NCI-H187 treated with DMSO at 0.1 percent for 48 hours (cell line): ENCODE measurements at places on chromosomes 11 and 22.

DNA sequence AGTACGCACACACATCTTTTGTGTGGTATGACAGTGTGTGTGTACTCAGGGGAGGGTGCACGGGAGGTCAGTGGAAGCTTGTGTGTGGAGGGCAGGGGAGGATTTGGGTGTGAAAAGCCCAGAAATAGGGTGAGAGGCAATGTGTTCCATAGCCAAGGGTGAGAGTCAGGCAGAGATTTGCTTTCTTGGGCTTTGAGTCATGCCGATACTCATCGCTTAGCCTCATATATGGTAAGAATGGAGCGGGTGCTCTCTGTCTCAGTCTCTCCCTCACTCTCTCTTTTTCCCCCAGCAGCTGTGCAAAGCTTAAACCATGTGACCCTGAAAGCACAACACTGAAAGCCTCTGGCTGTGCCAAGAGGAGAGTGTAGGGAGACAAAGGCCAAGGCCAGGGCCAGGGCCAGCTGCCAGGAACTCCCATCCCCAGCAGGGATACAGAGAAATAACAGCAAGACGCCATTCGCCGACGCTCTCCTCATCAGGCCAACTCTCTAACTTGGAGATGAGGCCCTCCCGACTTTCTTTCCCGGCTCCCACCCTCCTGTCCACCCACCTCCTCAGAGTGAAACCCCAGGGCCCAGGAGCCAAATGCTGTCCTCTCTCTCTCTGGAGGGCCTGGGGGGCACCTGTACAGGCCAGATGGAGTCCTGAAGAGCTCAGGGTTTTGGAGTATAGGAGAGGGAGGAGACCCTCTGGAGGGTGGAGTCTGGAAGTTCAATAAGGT is 20.3 kb upstream of the MICAL3 start:
- no peak for DNase-seq

DNA sequence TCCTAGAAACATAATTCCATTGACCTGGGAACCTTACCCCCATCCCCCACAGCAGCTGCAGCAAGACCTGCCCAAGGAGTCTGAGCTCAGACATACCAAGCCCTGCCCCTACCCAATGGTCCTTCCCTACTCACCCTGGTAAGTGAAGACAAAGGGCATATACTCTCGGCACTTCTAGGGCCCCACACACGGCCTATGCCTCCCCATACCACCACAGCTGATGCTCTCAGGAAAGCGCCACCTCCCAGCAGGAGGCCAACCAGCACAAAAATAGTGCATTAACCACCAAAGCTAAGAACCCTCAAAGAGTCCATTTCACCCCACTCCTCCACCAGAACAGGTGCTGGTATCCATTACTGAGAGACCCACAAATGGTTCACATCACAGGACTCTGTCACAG is 74.4 kb upstream of the GUCY1A2 start:
- no peak for DNase-seq

DNA sequence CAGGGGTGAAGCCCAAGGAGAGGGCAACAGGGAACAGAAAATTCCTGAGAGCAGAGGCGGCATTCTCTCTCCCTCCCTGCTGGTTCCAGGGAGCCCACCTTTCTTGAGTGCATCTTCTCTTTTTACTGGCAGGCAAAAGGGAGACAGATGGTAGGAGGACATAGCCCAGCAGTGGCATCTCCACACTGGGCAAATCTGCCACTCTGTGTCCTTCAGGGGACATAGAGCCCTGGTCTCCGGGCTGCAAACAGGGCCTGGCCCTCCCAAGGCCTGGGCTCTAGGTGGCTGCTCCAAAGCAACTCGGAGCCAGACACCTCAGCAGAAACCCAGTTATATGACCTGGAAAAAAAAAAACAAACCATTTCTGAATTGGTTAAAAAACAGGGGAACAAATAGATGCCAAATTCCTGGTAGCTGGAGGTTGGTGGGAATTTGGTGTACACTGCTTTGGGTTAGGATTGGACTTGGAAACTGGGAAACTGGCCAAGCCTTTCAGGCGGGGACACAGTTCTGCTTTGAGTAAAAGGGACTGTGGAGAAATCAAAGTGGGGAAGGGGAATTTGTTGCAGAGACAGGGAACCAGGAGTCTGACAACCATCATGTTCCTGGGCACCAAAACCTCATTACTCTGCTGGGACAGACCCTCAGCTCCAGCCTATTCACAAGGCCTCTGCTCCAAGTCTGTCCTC is 23.6 kb upstream of the DKK3 start:
- DNase-seq = no peak

DNA sequence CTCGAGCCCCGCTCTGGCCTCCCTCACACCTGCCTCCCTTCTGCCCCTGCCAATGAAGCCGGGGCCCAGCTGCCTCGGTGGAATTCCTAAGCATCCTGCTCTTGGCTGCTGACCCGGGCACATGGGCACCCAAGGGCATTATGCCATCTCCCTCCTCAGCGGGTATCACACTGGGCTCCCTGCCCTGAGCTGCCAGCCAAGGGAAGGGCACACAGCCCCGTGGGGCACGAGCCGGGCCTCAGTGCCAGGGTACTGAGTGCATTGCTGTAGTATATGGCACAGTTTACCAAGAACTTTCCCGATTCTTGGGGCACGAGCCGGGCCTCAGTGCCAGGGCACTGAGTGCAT is 43.8 kb upstream of the JAM3 start:
- no peak for DNase-seq

- DNase-seq = no peak
These were observed 7.7 kb upstream of the PANX1 start for GRCh38 chr11:94120946-94121345.

DNA sequence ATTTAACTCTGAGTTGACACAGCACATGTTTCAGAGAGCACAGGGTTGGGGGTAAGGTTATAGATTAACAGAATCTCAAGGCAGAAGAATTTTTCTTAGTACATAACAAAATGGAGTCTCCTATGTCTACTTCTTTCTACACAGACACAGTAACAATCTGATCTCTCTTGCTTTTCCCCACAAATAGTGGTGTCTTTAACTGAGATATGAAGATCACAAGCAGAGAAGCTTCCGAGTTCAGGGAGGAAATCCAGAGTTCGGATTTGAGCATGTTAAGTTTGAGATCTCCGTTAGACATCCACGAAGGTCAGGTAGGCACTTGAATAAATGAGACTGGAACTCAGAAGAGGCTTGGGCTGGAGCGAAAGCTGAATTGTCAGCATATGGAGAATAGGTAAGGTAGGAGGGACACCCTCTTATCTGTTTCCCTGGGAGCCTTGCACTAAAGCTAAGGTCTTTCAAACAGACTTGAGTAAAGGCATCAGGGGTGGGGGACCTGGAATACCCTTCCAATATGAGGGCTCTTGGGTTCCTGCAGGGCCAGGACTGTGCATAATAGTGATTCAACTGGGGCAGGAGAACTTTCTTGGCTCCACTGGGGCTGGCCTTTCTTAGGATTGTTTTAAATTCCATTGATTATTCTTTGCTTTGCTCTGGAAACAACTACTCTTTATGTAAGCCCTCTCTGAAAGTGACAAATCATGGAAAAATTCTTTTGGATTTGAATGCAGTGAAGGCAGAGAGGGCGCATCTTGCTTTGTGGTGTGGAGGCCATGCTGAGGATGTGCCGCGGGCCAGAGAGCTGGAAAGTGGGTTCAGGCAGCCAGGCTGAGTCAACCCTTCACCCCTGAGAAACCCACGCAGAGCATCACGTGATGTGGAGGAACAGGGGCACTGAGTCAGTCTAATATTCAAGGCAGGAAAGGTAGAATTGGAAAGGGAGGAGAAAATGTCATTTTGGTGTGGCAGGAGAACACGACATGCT is 62.7 kb upstream of the AMPD3 start:
- no peak for DNase-seq

- peak; percentile 85 for DNase-seq
These were observed 75.7 kb downstream of the CYB5R2 start for GRCh38 chr11:7597620-7598019.

DNA sequence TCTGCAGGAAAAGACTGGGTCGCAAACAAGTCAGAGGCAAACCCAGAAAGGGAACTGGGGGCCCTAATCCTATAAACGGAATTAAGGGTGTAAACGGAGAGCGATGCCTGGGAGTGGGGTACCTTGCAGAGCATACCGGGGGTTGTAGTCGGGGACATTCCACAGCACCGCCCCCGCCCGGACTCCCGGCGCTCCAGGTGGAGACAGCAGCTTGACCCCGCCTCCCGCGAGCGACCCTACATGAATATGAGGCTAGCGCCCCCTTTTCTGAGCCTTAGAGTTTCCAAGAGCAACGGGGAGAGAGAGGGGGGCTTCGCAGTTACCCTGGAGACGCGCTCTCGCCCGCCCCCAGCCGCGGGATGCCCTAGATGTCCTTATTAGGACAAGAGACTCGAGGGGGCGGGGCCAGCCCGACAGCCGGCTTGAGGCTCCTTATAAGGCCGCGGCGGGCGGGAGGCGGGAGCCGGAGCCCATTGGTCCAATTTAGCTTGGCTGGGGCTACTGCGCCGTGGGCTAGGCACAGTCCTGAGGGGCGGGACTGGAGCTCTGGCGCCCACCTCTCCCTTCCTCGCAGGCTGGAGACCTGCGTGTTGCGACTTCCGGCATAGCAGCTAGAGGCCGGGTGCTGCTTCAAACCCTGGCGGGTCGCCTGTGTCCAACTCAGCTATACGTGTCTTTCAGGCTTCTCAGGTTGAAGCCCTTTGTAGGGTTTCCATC is 980 bp upstream of the MUS81 start:
- DNase-seq = peak; percentile 68

GRCh38 chr22:42001706-42002105 is 3.1 kb downstream of the WBP2NL start:
- no peak for DNase-seq

DNA sequence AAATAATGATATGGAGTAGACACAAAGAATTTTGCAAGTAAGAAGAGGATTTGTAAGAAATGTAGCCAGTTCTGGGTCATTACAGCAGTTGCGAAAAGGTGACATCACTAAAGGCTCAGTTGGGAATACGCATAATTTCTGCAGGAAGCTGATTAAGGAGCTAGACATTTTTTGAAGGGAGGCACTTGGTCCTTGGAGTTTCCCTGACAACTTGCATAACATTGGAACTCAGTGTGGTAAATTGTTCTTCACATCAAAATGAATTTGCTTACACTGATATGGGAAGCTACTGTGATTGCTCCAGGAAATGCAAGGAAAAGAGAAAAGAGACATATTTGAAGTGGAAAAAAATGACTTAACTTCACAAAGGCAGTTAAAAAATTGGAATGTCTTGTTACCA is 626.1 kb downstream of the NELL1 start:
- no peak for DNase-seq

DNA sequence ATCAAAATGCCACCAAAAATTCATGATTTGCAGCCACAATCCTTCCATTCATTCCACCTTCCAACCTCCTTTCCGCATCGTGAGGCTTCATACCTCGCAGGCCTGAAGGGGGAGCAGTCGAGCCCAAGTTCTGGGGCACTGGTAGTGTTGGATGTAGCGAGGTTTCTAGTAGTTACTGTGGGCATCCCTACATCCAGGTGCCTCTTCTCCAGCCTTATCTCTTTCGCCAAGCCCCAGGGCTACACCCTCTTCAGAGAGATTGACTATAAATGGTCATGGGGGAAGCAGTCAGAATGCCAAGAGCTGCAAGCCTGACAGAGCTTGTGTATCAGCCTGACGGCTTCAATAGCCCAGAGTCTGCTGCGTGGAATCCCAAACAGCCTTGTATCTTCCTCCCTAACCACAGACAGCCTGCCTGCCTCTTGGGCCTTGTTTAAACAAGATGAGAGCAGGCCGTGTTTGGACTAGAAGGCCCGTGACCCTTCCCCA is 28.9 kb downstream of the CLMP start:
- DNase-seq = no peak

- no peak for DNase-seq
These were observed 61.4 kb downstream of the MTMR3 start for GRCh38 chr22:29944339-29944738.
